ENCODE measurements at places on chromosomes 16 and 17.

GRCh38 chr17:61736438-61736837, 126.9 kb downstream of the BRIP1 start:
- H3K27ac ChIP-seq = no peak overlapping the region
- H3K4me1 ChIP-seq = no peaks in the 10 kb centered on the region
- H3K36me3 ChIP-seq = peaks cover 5% of the 10 kb centered on the region
- H3K27me3 ChIP-seq = no peaks in the 10 kb centered on the region

- H3K4me3 ChIP-seq = no peak overlapping the region
- H3K4me1 ChIP-seq = no peaks in the 10 kb centered on the region
- no peak for DNase-seq
Measured at GRCh38 chr17:77824102-77824779, 134.3 kb upstream of the TNRC6C start.

DNA sequence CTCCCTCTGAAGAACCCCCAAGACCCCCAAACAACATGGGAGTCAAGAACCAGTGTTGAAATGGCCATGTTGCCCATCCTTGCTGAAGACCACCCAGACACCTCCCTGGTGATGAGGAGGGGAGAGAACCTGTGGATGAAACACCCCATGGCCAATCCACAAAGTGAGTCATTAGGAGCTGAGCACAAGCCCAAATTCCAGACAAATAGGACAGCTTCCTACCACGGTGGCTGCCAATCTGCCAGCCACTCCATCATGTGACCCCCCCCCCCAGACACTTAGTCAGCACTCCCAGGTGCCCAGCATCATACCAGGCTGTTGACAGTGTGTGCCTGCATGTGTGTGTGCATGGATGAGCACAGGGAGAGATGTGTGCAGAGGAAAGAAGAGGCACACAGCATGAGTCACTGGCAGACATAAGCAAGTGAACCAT, 26.4 kb upstream of the RPL38 start:
- DNase-seq = peak; percentile 21
- no peaks in the 10 kb centered on the region for H3K4me1 ChIP-seq
- H3K27me3 ChIP-seq = no peaks in the 10 kb centered on the region

- no peak for DNase-seq
- peaks cover 15% of the 10 kb centered on the region for H3K27me3 ChIP-seq
- H3K4me1 ChIP-seq = no peaks in the 10 kb centered on the region
- H3K4me3 ChIP-seq = no peak overlapping the region
- no peak overlapping the region for H3K27ac ChIP-seq
Measured at GRCh38 chr17:40888196-40888720, 3.2 kb upstream of the KRT20 start.

GRCh38 chr16:87384162-87384874, 742 bp upstream of the FBXO31 start:
- no peaks in the 10 kb centered on the region for H3K36me3 ChIP-seq
- peaks cover 14% of the 10 kb centered on the region for H3K27me3 ChIP-seq
- no peak for DNase-seq

- H3K27me3 ChIP-seq = peaks cover 2% of the 10 kb centered on the region
- H3K27ac ChIP-seq = peak overlapping the region; percentile 59
- DNase-seq = peak; percentile 92
Measured at GRCh38 chr17:15238057-15238456, 27.1 kb downstream of the PMP22 start.

GRCh38 chr17:74008196-74008595, 195.3 kb upstream of the RPL38 start:
- no peak overlapping the region for H3K4me3 ChIP-seq
- H3K4me1 ChIP-seq = peaks cover 16% of the 10 kb centered on the region
- no peak overlapping the region for H3K27ac ChIP-seq
- H3K36me3 ChIP-seq = no peaks in the 10 kb centered on the region
- no peaks in the 10 kb centered on the region for H3K27me3 ChIP-seq

- H3K27me3 ChIP-seq = no peaks in the 10 kb centered on the region
- no peak for DNase-seq
- no peaks in the 10 kb centered on the region for H3K36me3 ChIP-seq
- H3K27ac ChIP-seq = no peak overlapping the region
- H3K4me3 ChIP-seq = no peak overlapping the region
Measured at GRCh38 chr16:77937473-77938149, 84.7 kb upstream of the CLEC3A start.

DNA sequence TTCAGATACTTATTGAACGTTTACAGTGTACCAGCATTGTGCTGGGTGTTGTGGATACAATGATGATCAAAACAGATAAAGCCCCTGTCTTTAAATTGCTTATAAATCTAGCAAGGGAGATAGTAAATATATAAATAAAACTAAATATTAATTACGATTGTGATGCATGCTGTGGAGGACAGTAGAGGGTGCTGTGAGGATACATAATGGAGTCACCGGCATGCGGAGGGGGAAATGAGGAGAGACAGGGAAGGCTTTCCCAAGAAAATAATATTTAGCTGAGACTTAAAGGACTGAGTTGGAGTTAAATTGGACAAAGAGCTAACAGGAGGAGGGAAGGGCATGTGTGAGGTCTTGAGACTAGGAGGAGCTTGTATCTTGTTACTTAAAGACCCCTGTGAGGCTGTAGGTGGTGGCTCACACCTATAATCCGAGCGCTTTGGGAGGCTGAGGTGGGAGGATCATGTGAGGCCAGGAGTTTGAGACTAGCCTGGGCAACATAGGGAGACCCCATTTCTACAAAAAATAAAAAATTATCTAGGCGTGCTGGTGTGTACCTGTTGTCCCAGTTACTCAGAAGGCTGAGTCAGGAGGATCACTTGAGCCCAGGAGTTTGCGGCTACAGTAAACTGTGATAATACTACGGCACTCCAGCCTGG, 2.4 kb downstream of the DHRS7B start:
- H3K4me1 ChIP-seq = peaks cover 85% of the 10 kb centered on the region
- H3K4me3 ChIP-seq = no peak overlapping the region
- no peaks in the 10 kb centered on the region for H3K27me3 ChIP-seq
- no peaks in the 10 kb centered on the region for H3K36me3 ChIP-seq

- H3K27ac ChIP-seq = peak overlapping the region; percentile 20
- H3K4me1 ChIP-seq = peaks cover 41% of the 10 kb centered on the region
- no peaks in the 10 kb centered on the region for H3K27me3 ChIP-seq
- no peak overlapping the region for H3K4me3 ChIP-seq
- peak; percentile 52 for DNase-seq
- peaks cover 8% of the 10 kb centered on the region for H3K36me3 ChIP-seq
Measured at GRCh38 chr17:75124041-75124818, 7.3 kb downstream of the NT5C start.

DNA sequence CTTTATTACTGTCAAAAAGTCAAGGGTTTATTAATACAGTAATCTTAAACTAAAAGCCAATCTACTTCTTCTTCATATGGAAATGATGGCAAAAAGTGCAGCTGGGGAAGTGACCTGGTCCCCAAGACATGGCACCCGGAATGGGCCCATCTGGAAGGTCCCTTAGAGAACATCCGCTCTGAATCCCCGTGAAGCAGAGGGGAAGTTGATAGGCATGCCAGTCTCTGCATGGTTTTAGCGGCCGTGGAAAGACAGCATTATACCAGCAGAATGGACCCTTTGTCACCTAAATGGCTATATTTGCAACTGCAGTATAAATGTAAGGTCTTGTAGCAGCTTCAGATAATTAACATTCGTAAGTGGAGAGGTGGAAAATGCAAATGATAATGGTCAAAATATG, 32.4 kb downstream of the COTL1 start:
- no peak overlapping the region for H3K4me3 ChIP-seq
- H3K27ac ChIP-seq = peak overlapping the region; percentile 69
- peaks cover 39% of the 10 kb centered on the region for H3K4me1 ChIP-seq
- H3K27me3 ChIP-seq = no peaks in the 10 kb centered on the region
- peak; percentile 51 for DNase-seq

DNA sequence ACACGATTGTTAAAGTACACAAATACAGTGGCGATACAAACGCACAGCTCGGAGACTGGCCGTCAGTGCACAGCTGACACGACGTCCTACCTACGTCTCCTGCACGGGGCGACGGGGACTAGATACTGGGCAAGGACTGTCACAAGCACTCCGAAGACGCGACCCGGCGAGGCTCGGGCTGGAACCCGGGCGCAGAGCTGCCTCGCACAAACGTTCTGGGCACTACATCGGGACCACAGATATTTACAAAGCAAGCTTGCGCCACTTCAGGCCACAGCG, 13.8 kb downstream of the SLC16A3 start:
- DNase-seq = no peak
- H3K27me3 ChIP-seq = no peaks in the 10 kb centered on the region
- H3K4me1 ChIP-seq = peaks cover 59% of the 10 kb centered on the region
- peaks cover 61% of the 10 kb centered on the region for H3K36me3 ChIP-seq
- peak overlapping the region; percentile 74 for H3K27ac ChIP-seq
- no peak overlapping the region for H3K4me3 ChIP-seq

DNA sequence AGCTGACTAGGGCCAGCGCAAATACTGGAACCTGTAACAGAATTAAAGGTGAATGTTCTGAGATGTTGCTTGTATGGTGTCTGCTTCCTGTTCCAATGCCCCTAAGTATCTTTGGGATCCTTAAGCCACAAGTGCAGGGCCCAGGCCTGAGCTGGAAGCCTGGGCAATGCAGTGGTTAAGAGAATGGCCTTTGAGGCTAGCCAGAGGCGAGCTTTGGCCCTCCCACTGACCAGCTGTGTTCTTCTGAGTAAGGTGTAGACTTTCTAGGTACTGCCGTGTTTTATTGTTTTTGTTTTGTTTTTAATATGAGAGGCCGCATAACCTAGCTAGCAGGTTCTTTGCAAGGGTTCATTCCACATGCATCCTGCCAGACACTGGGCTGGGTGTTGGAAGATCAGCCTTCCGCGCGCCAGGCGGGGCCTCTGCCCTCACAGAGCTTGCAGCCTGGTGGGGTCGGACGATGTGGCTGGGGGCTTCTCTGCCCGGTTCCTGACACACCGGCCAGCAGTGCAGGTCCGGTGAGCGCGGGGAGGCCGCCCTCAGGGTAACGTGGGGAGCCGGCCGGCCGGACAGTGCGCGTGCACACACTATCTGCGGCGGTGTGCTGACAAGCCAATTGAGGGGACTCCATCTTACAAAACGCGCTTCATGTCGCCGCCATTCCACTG, 551 bp upstream of the MLX start:
- peaks cover 44% of the 10 kb centered on the region for H3K4me1 ChIP-seq
- DNase-seq = no peak
- H3K36me3 ChIP-seq = peaks cover 58% of the 10 kb centered on the region
- H3K27ac ChIP-seq = peak overlapping the region; percentile 94
- peak overlapping the region; percentile 97 for H3K4me3 ChIP-seq

GRCh38 chr16:47486856-47487255, 25.7 kb downstream of the PHKB start:
- H3K27me3 ChIP-seq = no peaks in the 10 kb centered on the region
- DNase-seq = no peak

- H3K4me1 ChIP-seq = peaks cover 27% of the 10 kb centered on the region
- H3K27me3 ChIP-seq = peaks cover 5% of the 10 kb centered on the region
- H3K27ac ChIP-seq = no peak overlapping the region
- no peak for DNase-seq
- peaks cover 4% of the 10 kb centered on the region for H3K36me3 ChIP-seq
Measured at GRCh38 chr16:67658849-67659674, 998 bp downstream of the ACD start.

DNA sequence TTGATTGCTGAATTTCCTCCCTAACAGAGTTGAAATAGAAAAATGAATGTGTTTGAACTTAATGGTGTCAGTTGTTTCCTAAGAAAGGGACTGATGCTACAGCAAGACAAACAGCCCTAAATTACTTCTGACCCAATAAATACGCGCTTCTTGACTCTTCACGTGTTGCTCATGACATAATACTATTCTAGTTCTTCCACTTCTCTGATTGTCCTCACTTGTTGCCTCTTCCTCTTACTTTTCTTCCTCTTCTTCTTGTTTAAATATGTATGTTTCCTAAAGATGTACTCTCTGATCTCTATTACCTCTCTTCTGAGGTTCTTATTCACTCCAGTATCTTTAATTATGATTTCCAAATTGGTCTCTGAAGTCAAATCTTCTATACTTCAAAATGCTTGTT, 32.4 kb downstream of the RNF43 start:
- H3K36me3 ChIP-seq = no peaks in the 10 kb centered on the region
- H3K4me3 ChIP-seq = no peak overlapping the region
- H3K27me3 ChIP-seq = no peaks in the 10 kb centered on the region
- H3K27ac ChIP-seq = no peak overlapping the region
- peaks cover 11% of the 10 kb centered on the region for H3K4me1 ChIP-seq
- DNase-seq = peak; percentile 30

GRCh38 chr16:67941469-67942199, 2.3 kb downstream of the LCAT start:
- H3K4me1 ChIP-seq = peaks cover 24% of the 10 kb centered on the region
- H3K4me3 ChIP-seq = no peak overlapping the region
- DNase-seq = no peak
- no peak overlapping the region for H3K27ac ChIP-seq
- peaks cover 41% of the 10 kb centered on the region for H3K36me3 ChIP-seq

GRCh38 chr16:87713451-87714229, 52.1 kb downstream of the KLHDC4 start:
- H3K27me3 ChIP-seq = no peaks in the 10 kb centered on the region
- no peak overlapping the region for H3K4me3 ChIP-seq
- H3K27ac ChIP-seq = no peak overlapping the region
- no peaks in the 10 kb centered on the region for H3K4me1 ChIP-seq
- no peak for DNase-seq

DNA sequence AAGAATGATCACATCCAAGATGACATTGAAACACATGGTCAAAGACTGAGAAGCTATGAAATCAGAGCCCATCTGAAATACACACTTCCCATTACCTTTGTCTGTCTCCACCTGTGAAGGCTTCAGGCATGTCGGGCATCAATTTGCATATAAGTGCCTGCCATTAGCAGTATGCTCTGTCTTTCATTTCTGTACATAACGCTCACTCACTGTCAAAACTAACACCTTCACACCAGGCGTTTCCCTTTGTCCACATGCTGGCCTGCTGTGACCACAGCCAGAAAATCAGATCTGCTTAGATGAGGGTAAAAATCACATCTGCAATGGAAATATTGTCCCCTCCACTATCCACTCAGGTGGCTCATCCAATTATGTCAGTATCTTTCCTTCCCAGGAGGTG, 524.8 kb downstream of the TOX3 start:
- DNase-seq = no peak
- no peaks in the 10 kb centered on the region for H3K27me3 ChIP-seq
- H3K36me3 ChIP-seq = no peaks in the 10 kb centered on the region
- no peak overlapping the region for H3K4me3 ChIP-seq
- H3K27ac ChIP-seq = no peak overlapping the region
- no peaks in the 10 kb centered on the region for H3K4me1 ChIP-seq

DNA sequence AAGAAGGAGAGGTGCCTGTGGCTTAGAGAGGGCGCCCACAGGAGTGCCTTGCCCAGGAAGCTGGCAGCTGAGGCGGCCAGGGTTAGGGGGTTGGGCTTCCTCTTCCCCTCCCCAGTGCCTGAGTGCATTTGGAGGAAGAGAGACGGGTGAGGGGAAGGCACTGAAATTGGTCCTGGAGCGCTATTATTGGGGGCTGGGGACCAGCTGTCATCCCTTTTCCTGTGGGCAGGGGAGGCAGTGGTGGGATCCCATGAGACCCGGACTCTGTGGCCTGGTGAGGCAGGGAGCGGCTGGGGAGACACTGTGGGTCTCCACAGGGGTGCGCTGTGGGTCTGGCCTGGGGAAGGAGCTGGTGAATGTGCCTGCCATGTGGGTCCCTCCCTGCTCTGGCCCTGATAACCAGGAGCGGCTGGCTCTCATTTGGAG, 259.7 kb downstream of the SEC14L1 start:
- H3K27ac ChIP-seq = peak overlapping the region; percentile 47
- peaks cover 39% of the 10 kb centered on the region for H3K4me1 ChIP-seq
- H3K4me3 ChIP-seq = peak overlapping the region; percentile 2
- peak; percentile 61 for DNase-seq

- no peak overlapping the region for H3K27ac ChIP-seq
- no peaks in the 10 kb centered on the region for H3K27me3 ChIP-seq
Measured at GRCh38 chr17:43791589-43791988, 11.4 kb downstream of the CFAP97D1 start.

GRCh38 chr16:52912565-52913173, 140.0 kb downstream of the CHD9NB start:
- H3K27me3 ChIP-seq = no peaks in the 10 kb centered on the region
- H3K27ac ChIP-seq = no peak overlapping the region
- no peaks in the 10 kb centered on the region for H3K4me1 ChIP-seq
- peak; percentile 23 for DNase-seq
- no peak overlapping the region for H3K4me3 ChIP-seq

All from CD14-positive monocyte (primary cell).